ENCODE measurements at places on chromosomes 1 and 21.

GRCh38 chr1:154967331-154967950, 3.1 kb downstream of the SHC1 start:
- DNase-seq: no peak

DNA sequence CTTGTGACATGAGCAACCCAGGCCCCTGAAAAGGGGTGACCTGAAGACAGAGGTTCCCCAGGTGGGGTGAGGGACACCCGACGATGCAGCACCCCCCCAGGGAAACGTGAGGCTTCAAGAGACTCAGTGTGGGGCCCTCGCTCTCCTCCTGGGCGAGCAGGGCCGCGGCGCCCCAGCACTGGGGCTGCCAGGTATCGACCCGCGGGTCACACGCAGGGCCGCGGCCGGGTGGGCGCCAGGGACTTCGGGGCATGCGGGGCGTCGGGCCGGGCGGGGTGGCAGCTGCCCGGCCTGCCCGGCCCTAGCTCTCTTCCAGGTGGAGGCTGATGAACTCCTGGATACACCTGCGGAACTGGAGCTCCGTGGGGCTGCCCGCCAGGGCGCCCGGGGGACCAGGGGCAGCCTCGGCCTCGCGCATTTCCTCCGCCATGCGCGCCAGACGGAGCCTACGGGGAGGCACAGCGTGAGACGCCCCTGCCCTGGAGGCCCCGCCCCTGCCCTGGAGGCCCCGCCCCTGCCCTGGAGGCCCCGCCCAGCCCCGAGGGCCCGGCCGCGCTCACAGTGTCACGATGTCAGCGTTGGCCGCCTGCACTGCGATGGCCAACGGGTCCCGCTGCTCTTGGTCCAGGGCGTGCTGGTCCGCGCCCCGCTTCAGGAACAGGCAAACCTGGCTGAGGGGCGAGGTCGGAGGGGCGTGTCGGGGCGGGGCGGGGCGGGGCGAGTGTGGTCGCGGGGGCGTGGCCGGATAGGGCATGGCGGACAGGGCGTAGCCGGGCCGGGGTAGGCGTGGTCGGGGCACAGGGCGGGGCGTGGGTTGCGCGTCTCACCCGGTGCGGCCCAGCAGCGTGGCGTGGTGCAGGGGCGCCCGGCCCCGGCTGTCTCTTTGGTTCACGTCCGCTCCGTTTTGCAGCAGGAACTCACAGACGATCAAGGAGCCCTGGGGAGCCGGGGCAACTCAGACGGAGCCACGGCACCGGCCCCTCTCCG, 13.3 kb downstream of the SCNN1D start:
- no peak for DNase-seq

DNA sequence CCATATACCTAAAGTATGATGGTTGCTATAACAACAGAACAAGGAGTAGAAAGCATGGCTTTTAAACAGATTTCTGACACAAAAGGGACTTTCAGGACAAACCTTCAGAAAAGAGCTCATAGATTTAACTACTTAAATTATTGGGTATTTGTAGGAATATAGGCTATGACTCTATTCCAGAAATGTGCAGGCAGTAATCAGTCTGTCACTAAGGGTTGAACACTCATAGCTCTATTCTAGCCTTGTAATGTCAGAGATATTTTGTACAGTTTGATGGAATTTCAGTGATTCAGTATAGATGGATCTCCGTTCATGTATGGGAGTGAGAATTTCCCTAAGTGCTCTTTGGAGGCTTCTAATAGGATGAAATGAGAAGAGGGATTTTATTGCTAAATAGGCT, 82.8 kb downstream of the EXTL2 start:
- no peak for DNase-seq

- no peak for DNase-seq
Observed at GRCh38 chr1:2936559-2937515, 84.4 kb upstream of the ACTRT2 start.

- no peak for DNase-seq
Observed at GRCh38 chr1:243379706-243380105, 123.9 kb downstream of the SDCCAG8 start.

DNA sequence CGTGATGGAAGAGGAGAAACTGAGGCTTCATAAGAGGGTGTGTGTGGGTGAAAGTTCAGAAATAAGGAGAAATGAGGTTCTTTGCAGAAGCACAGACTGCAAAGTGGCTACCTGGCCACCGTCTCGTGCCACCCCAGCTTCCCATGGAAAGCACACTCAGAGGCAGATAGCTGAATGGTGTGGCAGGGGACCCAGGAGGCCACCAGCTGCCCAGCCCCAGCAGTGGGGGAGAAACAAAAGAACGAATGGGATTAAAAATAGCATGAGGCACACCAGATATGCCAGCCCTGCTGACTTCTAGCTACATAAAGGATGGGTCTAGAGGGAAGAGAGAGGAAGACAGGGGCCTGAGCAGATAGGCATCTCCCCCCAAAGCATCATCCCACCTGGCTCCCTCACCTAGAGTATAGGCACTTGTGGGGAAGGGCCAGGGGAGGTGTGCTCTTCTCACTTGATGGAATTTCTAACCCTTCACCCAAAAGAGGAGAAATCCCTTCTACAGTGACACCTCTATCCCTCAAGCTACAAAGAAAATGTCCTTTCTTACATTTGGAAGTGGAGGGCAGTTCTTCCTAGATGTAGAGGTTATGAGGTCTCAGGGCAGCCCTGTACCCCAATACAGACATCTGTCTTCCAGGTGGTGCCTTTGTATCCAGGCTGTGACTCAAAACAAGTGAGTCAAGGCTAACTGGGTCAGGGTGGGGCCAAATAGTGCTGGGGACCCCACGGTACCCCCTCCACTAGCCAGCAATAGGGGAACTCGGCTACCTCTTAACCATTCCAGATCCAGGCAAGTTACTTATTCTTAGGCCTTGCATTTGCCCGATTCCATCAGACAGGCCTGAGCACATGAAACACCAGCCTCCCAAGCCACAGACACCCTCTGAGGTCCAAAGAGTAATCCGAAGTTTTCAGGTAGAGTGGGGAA, 3.5 kb downstream of the HDGF start:
- DNase-seq: no peak

DNA sequence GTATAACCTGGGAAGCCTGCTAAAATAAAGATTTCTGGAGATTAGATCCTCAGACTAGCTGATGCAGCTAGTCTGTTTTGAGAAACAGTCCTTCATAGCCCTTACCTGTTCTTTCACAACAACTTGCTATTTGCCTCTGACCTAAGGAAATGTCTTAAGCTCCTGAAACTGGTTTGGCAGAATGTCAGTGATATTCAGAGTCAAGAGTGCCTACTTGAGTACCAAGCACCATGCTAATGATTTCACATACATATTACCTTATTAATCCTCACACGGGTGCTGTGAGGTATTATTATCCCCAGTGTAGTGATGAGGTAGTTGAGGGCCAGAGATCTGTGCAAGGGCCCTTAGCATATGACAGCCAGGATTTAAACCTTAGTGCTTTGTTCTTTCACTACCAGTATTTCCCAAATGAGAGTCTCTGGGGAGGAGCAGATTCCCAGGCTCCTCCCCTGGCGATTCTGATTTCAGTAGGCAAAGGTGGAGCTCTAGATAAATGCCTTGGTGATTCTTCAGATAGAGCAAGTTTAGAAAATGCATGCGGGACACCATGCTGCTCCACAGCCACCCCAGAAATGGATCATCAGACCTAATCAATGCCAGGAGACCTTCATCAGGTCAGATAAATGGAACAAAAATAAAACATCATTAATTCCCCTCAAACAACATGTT, 47.4 kb upstream of the WNT2B start:
- no peak for DNase-seq

GRCh38 chr1:223001653-223002634, 141.1 kb downstream of the TLR5 start:
- DNase-seq: no peak
